Activated CD8-positive, alpha-beta memory T cell treated with anti-CD3 and anti-CD28 coated beads, Interleukin-2, amount 10 ng/mL, durations not matched to agents 7 days and 5 days (primary cell): ENCODE measurements at places on chromosomes 2 and 18.

- no peak for DNase-seq
Measured at GRCh38 chr2:195367809-195368208, 289.2 kb upstream of the SLC39A10 start.

DNA sequence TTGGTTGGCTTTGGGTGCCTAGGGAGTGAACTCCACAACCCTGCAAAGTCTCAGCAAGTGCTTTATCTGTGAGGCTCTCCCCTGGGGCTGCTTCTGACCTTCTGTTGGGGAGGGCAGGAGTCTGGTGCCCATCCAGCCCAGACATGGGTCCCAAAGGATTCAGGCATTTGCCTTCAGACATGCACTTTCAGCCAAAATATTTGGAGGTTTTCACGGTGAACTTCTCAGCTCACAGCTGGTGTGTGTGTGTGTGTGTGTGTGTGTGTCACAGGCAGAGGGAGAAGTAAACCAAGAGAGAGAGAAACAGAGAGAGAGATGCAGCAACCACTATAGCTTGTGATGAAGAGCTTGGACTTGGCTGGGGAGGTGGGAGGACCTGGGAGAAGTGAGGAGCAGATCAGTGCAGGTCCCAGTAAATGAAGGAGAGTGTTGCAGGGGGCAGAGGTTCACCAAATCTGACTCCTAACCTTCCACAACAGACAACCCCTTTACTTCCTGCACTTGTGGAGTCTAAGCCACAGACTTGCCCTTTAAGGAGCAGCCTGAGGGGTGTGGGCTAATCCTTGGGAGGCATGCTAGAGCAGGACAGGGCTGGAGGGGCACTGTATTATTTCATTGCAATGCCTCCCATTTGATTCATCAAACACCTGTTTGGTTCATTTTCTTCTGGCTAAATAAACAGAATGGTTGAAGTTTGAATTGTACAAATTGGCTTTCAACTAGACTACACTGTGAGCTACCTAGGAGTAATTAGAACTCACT lies 14.1 kb downstream of the SLC9A4 start:
- DNase-seq, result no peak

DNA sequence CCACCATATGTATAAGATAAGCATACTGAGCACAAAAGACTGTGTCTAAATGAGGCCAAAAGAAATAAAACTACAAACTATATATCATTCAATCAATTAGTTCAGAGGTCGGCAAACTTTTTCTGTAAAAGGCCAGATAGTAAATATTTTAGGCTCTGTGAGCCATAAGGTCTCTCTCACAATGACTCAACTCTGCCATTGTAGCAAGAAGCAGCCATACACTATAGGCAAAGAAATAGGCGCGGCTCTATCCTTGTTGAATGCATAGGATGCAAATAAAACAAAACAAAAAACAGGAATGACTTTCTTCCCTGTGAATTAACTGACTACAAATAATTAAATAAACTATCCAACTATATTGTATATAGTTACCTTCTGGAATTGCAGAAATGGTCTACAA lies 8.6 kb upstream of the CCDC88A start:
- no peak for DNase-seq

DNA sequence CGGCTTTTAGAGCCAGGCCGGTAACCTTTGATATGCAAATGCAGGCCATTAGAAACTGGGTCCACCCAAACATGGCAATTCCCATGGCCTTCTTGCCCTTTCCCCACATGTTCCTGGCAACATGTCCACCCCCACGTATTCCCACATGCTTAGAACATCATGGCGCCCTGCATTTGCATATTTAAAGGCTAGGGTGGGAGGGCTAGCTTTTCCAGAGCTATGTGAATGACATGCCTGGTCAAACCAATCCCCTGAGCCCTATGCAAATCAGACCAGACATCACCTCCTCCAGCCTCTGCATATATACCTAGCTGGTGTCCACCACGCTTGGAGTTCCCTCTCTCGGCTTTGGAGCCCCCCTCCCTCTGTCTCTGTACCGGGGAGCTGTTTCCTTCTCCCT lies 481.9 kb downstream of the CDH2 start:
- no peak for DNase-seq

GRCh38 chr2:200279857-200280256 lies 26.6 kb upstream of the SPATS2L start:
- DNase-seq, result no peak

GRCh38 chr18:48171490-48172188 lies 237.5 kb downstream of the ZBTB7C start:
- no peak for DNase-seq

DNA sequence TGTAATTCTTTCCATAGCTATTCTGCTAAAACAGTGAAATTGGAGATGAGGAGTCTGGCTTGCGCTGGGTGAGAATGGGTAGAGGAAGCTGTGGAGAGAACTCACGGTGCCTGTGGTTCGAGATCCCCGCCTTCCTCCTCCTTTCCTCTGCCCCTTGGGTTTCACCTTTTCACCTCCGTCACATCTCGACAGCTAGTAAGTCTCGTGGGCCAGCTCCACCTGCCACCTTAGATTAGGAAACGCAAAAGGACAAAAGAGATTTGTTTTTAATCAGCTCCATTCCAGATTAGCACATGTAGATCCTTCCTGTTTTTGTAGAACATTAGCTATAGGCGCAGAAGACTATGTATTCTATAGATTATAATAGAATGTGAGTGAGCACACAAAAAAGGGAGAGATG lies 20.6 kb downstream of the TRIB2 start:
- DNase-seq, result no peak

GRCh38 chr2:46552079-46552478 lies 72.7 kb downstream of the TMEM247 start:
- no peak for DNase-seq

- no peak for DNase-seq
Measured at GRCh38 chr2:101692041-101692440, 5.5 kb upstream of the MAP4K4 start.

- DNase-seq, result no peak
Measured at GRCh38 chr2:128465246-128466170, 146.8 kb upstream of the HS6ST1 start.

GRCh38 chr2:2763351-2764000 lies 432.4 kb upstream of the MYT1L start:
- DNase-seq, result no peak

GRCh38 chr2:28470759-28471158 lies 25.1 kb upstream of the PLB1 start:
- DNase-seq, result no peak

DNA sequence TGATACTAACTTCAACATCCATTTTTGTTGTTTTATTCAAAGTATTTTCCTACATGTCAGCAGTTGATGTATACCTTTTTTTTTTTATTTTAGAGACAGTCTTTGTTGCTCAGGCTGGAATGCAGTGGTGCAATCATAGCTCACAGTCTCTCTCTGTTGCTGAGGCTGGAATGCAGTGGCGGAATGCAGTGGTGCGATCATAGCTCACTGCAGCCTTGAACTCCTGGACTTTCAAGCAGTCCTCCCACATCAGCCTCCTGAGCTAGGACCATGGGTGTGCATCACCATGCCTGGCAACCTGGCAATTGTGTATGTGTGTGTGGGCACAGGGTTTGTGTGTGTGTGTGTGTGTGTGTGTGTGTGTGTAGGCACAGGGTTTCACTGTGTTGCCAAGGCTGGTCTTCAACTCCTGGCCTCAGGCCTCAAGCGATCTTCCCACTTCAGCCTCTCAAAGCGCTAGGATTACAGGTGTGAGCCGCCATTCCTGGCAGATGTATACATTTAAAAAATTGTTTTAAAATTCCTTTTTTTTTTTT lies 24.8 kb downstream of the SANBR start:
- no peak for DNase-seq

DNA sequence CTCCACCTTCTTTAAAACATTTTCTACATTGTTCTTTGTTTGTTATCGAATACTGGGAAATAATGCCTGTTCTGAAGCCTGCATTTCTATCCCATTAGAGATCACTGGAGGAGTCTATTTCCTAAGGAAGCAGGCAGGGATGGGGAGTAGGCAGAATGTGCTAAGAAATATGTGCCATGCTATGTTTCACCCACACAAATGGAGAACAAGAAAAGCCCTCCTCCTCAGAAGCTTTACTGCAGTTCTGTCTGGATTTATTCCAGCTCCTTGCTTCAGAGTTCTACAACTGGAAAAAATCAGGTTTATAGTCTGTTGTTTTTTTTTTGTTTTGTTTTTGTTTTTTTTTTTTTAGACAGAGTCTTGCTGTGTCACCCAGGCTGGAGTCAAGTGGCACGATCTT lies 825.1 kb downstream of the SLC4A3 start:
- no peak for DNase-seq

DNA sequence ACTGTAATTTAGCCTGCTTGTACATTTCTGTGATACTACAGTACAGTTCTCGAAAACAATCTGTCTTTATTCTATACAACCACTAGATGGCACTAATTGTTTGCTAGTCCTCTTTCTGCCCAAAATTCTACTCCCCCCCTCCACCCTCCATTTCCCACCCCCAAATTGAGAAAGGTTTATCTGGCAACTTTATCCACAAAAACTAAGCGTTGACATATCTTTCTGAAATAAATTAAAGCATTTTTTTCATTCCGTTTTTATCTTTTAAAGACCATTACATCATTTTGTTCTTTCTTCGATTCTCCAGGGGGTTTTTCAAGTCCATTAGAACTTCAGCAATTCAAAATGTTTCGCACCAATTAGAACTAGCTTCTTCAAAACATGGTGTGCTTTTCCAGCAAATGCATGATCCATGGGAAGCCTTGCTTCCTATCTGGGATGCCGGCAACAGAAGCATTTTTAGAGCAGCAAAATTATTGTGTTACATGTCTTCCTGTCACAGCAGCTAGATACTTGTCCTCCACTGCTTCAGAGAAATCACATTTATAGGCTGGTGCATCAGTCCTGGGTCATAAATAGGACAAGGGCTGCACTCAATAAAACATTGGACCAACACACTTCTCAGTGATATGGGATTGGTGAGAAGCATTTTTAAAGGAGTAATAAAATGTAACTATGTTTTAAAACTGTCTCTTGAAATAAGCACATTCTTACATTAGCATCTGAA lies 241.3 kb downstream of the PAX3 start:
- no peak for DNase-seq

GRCh38 chr2:24972315-24972961 lies 683 bp upstream of the DNAJC27 start:
- peak; percentile 66 for DNase-seq

GRCh38 chr2:177930916-177931315 lies 141.7 kb downstream of the PDE11A start:
- DNase-seq, result no peak

- no peak for DNase-seq
Measured at GRCh38 chr2:36572719-36573059, 25.3 kb downstream of the FEZ2 start.

GRCh38 chr2:119414894-119415293 lies 16.8 kb upstream of the TMEM37 start:
- DNase-seq, result no peak

- no peak for DNase-seq
Measured at GRCh38 chr2:180763263-180763989, 217.0 kb upstream of the UBE2E3 start.

DNA sequence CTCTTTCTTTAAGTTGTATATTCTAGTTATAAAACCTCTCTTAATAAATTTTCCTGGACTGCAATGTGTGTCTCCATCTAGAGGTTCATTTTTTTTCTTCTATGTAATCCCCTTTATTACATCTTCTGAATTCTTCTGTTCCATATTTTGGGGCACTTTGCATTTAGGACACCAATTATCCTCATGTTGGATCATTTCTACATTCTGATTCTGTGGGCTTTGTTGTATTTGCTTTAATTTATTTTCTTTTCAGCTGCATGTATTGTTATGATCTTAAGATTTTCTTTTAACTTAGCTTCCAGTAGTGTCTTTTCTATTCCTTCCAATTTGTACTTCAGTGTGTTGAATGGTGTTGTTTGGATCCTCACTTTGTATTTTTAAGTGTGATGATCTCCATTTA lies 5.2 kb upstream of the SKA1 start:
- no peak for DNase-seq

DNA sequence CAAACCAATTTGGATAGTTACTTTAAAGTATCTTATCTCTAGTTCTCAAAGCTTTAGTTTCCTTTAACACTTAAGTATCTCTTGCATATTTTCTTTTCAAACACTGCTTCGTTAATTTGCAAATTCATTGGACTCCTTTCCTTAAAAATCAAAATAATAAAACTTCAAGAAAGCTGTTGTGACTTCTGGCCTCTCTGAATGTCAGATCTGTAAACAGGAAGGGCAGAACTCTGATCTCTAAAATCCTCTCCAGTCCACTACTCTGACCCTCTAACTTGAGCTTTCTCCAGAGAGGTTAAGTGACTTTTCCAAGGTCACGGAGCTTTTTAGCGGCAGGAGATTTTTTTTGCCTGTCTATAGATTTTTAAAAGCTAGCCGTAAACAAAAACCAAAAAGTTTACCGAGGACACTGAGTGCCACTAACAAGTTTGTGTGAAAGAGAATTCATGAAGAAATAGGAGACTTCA lies 155.5 kb downstream of the TGIF1 start:
- no peak for DNase-seq

- DNase-seq, result peak; percentile 37
Measured at GRCh38 chr2:85807756-85808155, 54.0 kb downstream of the ATOH8 start.

GRCh38 chr2:45879406-45879805 lies 227.9 kb downstream of the PRKCE start:
- no peak for DNase-seq

- no peak for DNase-seq
Measured at GRCh38 chr2:158649846-158650245, 145.3 kb upstream of the DAPL1 start.

- DNase-seq, result no peak
Measured at GRCh38 chr2:63591566-63592175, 2.9 kb downstream of the MDH1 start.

DNA sequence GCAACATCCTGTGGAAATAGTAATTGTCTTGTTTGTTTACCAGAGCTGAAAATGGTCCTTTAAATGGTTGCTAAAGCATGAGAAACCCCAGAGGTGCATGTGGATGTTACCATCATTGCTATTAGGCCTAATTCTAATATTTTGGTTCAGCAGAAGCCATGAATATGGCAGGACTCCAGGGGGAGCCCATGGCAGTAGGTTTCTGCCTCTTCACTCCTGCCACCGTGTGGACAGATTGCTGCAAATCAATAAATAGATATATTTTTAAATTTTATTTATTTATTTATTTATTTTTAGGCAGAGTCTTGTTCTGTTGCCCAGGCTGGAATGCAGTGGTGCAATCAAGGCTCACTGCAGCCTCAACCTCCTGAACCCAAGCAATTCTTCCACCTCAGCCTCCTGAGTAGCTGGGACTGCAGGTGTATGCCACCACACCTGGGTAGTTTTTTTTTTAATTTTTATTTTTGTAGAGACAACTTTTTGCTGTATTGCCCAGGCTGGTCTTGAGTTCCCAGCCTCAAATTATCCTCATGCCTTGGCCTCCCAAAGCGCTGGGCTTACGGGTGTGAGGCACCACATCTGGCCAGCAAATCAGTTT lies 54.9 kb upstream of the CAPN13 start:
- DNase-seq, result peak; percentile 65
